Forelimb muscle (tissue), 1 donor: ENCODE measurements at places on chromosomes 11 and 22. TPM values are rescaled to one million over a fixed set of nuclear protein-coding genes. Genes with fewer than 3 reads are reported as not detected.

Gene MLC1
- 1.2 TPM for polyA plus RNA-seq

GRCh38 chr11:47182380-47182779 lies 3.9 kb downstream of the PACSIN3 start:
- DNase-seq = no peak

Gene AMPD3
- polyA plus RNA-seq = 5.3 TPM

- DNase-seq = no peak
Observed at GRCh38 chr11:74020539-74020938, 11.7 kb upstream of the UCP3 start.

Gene MFNG
- polyA plus RNA-seq = 7.3 TPM

Gene CARD10
- 10.8 TPM for polyA plus RNA-seq
